Stimulated activated CD8-positive, alpha-beta memory T cell treated with anti-CD3 and anti-CD28 coated beads, Interleukin-15, amount 100 ng/mL, for 48 hours (primary cell): ENCODE measurements at places on chromosomes 12 and 14.

GRCh38 chr14:105843444-105844046 is 317.2 kb downstream of the TMEM121 start:
- DNase-seq = no peak

GRCh38 chr12:72273499-72273837 is 1.3 kb downstream of the TRHDE start:
- no peak for DNase-seq

GRCh38 chr12:3084742-3085141 is 7.6 kb downstream of the TSPAN9 start:
- no peak for DNase-seq

DNA sequence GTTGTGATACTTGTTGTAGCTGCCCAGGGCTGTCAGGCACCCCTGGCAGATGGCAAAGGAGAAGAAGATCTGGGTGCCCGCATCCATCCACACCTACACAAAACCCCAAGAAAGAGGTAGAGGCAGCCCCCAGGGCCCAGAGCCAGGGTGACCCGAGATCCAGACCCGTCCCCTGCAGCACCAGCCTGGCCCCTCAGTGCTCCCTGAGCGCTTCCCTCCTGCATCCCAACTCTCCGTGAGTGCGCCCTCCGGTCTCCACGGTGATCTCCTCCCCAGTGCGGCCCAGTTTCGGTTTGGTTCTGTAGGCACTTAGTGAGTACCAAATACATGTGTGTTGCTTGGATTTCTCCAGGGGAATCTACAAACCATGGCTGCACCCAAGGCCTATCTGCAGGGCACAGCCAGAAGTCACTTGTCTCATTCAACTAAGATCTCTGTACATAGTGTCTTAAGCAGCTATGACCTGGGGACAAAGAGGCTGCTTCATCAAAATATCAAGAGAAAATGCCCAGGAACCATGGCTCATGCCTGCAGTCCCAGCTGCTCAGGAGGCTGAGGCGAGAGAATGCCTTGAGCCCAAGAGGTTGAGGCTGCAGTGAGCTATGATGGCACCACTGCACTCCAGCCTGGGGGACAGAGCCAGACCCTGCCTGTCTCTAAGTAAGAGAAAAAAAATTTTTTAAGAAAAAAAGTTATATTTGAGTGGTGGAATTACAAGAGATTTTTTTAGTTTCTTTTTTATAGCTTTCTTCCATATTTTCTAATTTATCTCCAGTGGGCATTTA is 15.9 kb downstream of the SLC6A12 start:
- no peak for DNase-seq

DNA sequence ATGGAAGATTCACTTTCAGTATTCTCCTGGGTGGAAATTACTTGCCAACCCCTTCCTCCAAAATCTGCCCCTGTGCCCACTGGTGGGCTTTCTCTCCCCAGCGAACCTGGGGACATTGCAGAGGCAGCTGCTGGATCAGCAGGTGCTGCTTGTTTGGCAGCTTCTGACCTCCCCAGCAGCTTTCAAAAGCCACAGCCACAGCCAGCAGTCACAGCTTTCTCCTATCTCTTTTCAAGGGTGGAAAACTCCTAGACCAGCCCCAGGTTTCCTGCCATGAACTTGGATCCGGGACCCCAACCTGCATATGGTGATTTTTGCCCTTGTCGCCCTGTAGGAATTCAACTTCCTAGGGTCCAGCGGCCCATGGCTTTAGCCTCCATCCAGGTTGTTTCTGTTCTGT is 330.8 kb downstream of the ADAMTS20 start:
- DNase-seq = no peak

DNA sequence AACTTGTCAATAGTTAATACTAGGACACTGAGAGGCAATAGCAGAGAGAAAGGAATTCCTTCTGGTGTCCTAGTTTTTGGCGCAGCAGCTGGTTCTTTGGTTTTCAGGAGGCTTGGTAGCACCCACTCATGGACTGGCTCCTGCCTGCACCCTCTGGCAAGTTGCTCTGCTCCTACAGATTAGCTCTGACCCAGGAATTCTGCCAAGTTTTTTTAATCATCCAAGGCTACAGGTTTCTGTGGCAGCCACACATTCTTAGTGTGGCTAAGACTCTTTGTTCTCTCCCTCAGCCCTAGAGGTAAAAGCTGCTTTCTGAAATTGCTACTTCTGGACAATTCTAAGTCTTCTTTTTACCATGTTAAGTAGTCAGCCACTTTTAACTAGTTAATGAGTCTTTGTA is 72.0 kb upstream of the FKBP4 start:
- DNase-seq = no peak

GRCh38 chr12:19201661-19202060 is 72.1 kb downstream of the PLEKHA5 start:
- DNase-seq = no peak

DNA sequence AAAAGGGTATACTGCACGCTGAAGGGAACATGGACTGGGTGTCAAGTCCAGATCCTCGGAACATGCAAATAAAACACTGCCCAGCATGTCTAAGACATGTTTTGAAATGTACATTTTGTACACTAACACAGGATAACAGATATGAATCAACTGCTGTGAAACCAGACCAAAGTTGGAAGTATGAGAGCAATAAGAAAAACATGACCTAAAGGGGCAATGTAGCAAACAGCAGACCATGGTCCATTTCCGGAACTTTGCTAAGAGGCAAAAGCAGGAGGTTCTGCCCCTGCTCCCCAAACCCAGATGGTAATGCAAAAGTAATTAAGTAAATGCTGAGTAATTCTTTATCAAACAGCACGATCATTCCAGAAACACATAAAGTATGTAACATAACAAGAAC is 125.2 kb downstream of the SLC25A21 start:
- no peak for DNase-seq

DNA sequence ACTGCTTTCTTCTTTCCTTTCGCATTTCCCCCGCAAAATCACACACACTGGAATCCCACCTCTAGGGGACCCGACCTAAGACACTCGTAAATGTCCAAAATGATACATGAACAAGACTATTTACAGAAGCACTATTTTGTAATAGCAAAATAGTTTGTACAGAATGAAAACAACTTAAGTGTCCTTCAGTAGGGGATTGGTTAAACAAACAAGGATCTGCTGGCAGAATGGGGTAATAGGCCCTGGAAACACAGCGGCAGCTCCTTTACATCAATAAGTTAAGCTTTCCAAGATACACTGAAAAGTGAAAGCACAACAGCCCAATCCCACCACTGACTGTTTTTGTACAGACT is 48.8 kb downstream of the LTBP2 start:
- no peak for DNase-seq

DNA sequence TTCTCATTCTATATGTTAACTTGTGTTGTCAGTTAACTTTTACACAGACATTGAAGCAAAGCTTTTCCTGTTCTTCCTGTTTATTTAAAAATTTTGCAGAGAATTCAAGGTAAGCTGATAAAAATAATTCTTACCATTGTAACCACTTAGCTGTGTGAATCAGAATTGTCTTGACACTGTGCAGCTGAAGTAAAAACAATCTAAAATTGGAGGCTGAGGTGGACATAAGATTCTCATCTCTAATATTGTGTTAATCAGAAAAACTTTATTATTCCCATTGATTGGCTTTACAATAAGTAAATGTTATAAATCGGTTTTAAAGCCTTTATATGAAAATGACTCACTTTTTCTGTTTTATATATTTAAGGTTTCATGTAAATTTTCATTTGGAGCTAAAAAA is 240.3 kb upstream of the PLEKHG7 start:
- DNase-seq = no peak

DNA sequence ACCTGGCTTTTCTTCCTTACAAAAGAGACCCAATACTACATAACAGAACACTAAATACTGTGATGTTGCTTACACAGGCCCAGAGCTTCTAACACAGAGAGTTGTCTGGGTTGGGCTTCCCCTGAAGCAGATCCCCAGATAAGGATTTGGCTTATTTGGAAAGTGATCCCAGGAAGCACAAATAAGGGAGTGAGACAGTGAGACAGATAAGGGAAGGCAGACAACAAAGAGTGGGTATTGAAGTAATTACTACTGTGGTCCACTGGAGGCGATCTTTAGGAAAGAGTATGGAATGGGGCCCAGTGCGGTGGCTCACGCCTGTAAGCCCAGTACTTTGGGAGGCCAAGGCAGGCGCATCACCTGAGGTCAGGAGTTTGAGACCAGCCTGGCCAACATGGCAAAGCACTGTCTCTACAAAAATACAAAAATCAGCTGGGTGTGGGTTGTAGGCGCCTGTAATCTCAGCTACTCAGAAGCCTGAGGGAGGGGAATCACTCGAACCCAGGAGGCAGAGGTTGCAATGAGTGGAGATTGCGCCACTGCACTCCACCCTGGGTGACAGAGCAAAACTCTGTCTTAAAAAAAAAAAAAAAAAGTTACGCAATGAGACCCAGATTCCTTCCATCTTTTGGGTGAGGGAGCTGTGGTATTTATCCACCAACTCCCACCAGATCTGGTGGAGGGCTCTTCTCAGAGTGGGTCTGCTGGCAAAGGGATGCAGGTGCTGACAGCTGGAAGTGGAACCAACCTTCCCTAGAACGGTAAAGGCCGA is 10.2 kb upstream of the C12orf43 start:
- DNase-seq = no peak

- DNase-seq = no peak
Observed at GRCh38 chr12:80869264-80869663, 68.5 kb downstream of the LIN7A start.

DNA sequence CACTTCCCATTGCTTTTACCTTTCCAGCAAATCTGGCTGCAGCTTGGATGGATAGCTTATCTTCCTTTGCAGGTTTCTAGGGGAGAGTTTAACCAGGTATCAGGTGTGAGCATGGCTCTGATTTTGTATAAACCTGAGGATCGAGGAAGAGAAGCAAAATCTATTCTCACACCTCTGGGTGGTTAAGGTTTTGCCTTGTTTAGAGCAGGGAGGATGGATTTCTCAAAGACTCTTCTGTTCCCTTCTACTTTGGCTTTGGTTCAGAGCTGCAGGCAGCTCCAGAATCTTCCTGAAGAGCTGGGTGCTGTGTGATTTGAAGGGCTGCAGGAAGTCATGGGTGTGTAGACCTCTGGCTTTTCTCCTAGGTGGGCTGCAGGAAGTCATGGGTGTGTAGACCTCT is 1.7 kb downstream of the JDP2 start:
- DNase-seq = no peak

GRCh38 chr12:10289005-10289754 is 18.5 kb upstream of the KLRD1 start:
- DNase-seq = no peak

DNA sequence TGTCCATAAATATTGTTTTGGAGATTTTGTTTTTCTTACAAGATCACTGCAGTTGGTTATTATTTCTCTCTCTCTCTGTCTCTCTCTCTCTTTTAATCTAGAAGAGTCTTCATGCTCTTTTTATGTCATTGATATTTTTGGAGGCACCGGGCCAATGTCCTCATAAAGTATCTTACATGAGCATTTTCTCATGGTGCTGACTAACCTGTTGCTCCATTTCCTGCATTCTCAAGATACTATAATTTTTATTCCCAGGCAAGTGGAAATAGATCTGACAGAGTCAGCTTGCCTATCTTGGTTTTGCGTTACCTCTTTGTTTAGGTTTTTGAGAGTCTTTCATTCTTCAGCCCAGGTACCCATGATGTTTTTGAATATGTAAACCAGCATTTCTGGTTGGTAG is 938.8 kb upstream of the FBXO33 start:
- no peak for DNase-seq

DNA sequence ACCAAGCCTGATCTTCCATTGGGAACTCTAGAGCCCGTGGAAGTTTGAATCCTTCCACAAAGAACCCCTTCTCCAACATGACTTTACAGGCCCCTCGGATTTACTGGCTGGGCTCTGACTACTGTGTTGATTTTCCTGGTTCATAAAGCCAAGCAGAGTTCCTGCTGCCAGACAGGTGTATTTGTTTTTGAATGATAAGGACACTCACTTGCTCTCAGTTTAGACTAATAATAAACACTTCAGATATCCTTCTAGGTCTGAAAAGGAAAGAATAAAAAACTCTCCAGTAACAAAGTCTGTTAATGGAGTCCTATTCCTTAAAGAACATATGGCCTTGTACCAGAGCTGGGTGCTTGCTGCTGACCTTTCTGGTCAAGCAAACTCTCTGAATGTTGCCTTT is 31.0 kb downstream of the SIX1 start:
- DNase-seq = no peak

GRCh38 chr12:51323317-51323960 is 535 bp downstream of the BIN2 start:
- peak; percentile 34 for DNase-seq

GRCh38 chr12:49549735-49550692 is 11.2 kb downstream of the KCNH3 start:
- no peak for DNase-seq

DNA sequence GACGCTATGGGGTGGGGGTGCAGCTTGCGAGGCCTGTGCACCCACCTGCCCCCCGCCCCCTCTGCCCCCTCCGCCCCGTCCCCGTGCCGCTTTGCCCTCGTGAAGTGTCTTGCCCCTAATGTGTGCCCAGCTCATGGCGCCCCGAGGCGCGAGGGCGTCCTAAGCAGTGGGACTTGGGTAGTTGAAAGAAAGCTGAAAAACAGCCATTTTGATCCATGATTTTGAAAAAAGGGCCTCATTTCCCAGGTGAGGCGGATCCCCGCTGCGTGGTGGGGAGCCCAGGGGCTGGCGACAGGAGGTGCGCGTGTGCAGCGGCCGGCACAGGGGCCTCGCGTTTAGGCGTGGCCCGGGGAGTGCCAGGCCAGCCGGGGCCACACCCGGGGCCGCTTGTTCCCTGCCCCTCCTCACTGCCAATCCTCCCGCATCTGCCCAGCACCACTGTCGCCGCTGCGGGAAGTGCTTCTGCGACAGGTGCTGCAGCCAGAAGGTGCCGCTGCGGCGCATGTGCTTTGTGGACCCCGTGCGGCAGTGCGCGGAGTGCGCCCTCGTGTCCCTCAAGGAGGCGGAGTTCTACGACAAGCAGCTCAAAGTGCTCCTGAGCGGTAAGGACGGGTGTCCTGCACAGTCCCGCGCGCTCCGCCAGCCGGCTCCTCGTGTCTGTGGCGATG is 11.8 kb downstream of the ZFYVE21 start:
- no peak for DNase-seq

- DNase-seq = no peak
Observed at GRCh38 chr14:72663956-72664650, 229.8 kb downstream of the DPF3 start.

DNA sequence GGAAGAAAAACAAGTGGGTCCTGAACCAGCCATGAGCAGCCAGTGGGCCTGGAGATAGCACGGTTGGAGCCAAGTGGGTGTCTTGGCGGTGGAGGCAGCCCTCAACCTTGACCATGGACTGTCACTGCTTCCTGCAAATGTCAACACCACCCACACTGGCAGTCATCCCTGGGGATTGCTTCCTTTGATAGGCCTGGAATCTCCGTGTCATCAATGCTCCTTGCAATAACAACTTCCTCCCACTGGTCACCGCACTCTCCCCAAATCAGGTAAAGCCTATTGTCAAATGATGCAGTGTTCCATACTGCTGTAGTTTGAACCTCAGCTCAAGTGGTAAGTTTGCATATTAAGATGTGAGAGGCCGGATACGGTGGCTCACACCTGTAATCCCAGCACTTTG is 129.1 kb downstream of the NTF3 start:
- DNase-seq = no peak

- no peak for DNase-seq
Observed at GRCh38 chr12:115570069-115570777, 707.3 kb downstream of the MED13L start.

- no peak for DNase-seq
Observed at GRCh38 chr14:37195327-37195726, 2.4 kb upstream of the MIPOL1 start.

- DNase-seq = no peak
Observed at GRCh38 chr14:45120096-45120495, 14.2 kb downstream of the FKBP3 start.

- DNase-seq = no peak
Observed at GRCh38 chr12:41709463-41710285, 435.0 kb downstream of the GXYLT1 start.
